ENCODE measurements at places on chromosomes 12 and 14.

GRCh38 chr12:13299457-13299856 lies 102.9 kb downstream of the EMP1 start:
- no peak for DNase-seq

- DNase-seq, result no peak
These were observed 10.2 kb upstream of the ITGB7 start for GRCh38 chr12:53217051-53217930.

- DNase-seq, result no peak
These were observed 43.0 kb upstream of the NTF3 start for GRCh38 chr12:5388581-5389535.

- no peak for DNase-seq
These were observed 107.4 kb downstream of the PPM1A start for GRCh38 chr14:60356386-60356785.

DNA sequence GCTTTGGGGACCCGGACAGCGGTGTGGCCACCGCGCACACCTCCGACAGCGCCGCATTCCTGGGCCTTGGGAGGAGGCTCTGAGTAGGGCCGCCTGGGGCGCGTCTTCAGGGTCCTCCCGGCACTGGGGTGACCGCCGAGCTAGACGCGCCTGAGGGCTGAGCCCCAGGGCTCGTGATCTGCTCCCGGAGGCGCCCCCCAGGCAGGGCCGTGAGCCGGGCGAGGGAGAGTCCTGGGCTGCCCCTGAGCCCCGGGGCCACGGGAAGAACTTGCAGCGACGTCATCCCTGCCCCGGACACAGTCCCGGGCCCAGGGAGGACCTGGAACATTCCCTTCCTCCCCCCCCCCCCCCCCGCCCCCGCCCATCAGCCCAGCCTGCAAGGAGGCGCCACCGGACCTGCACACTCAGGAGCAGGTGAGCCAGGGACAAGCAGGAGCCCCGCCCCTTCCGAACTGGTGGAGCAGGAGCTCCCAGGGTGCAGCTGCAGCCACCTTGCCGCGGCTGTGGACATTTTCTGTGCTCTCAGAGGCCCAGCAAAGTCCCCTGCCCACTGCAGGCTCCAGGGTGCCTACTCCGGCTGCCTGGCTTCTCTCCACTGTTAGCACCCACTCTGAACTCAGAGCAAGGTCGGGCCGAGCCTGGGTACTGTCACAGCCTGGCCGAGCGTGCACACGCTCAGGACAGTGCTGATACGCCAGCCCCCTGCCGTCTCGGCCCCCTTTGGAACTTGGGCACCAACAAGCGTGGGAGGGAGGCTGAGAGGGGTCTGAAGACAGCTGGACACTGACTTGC lies 50.7 kb downstream of the A2M start:
- DNase-seq, result no peak

- no peak for DNase-seq
These were observed 279.3 kb upstream of the E2F7 start for GRCh38 chr12:77344651-77345050.

DNA sequence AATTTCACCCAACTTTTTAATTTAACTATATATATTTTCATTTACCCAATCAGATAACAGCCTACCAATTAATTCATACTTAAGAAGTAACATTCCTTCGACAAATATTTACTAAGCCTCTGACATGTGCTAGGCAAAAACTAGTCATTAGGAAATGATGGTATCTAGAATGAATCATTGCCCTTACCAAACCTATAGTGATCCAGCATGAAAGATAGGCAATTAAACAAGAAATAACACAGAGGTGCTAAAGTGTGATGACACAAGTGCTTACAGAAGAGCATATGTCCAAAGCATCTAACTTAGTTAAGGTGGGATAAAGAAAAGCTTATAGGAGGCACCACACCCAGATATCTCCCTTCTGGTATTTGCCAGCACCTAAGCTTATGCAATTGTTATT lies 166.5 kb upstream of the RASSF8 start:
- no peak for DNase-seq

- no peak for DNase-seq
These were observed 28.9 kb upstream of the TMEM179 start for GRCh38 chr14:104633276-104634137.

- no peak for DNase-seq
These were observed 250.4 kb upstream of the SFSWAP start for GRCh38 chr12:131460520-131460919.

DNA sequence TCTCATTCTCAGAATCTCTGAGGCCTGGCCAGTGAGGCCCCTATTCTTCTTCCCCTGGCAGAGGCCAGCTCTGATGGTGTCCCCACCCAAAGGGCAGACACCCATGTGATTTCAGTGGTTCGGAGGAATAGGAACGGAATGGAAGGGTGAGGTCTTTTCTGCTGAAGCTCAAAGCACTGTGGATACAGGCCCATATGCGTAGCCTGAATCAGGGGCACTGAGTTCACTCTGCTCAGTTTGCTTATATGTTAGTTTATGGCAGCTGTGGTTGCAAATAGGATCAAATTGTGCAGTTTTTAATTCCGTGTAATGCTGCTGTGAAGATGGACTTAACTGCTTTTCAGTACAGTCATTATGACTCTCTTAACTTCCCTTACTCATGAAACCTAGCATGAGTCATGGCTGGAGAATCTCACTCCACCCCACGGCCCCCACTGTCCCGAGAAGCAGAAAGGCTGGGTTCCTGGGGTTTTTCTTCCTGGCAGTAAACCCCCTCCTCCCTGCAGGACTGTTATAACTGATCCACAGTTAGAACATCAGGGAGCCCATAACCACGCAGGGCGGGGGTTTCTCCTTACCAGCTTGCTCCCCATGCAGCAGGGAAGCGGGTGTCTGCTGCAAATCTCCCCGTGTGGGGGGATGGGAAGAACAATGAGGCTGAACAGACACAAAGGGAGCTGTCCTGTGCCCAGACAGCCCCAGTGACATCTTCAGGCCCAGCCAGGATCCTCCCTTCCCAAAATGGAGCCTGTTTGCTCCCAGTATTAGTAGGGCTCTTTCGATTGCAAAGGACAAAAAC lies 122.7 kb downstream of the SLC38A6 start:
- DNase-seq, result peak; percentile 91

DNA sequence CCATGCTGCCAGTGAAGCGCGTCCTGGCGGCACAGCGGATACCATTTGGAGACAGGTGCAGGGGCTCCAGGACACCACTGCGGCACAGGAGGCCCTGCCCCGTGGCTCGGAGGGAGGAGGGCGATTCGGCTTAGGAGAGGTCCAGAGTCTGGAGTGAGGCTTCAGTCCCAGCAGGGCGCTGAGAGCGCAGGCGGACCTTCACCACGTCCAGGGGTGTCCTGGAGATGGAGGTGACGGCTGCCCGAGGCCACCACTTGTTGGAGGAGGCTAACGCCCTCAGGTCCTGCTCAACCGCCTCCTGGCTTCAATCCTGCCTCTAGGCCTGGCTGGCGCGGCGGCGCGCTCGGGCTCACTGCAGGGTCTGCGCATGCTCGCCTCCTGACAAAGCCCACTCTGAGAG lies 45.7 kb downstream of the EIF2S3B start:
- DNase-seq, result no peak

DNA sequence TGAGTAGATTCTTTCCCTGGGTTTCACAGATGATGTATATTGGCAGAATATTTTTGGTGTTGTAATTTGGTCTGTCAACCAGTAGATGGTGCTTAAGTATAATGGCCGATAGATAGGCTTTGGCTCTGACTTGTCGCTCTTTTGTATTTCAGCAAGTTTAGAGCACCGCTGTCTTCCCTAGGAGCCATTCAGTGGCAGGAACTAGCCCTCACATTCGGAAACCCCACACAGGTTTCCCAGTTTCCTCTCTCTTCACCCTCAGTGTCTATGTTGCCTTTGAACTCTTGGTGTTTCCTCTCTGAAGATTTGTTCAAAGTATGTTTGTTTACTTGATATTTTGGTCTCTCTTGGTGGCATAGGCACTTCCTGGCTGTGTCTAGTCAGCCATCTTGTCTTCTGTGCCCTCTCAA lies 102.2 kb downstream of the GPHN start:
- no peak for DNase-seq

GRCh38 chr12:2169489-2169888 lies 116.7 kb downstream of the CACNA1C start:
- no peak for DNase-seq

GRCh38 chr14:37051153-37051552 lies 121.3 kb downstream of the SLC25A21 start:
- DNase-seq, result no peak

DNA sequence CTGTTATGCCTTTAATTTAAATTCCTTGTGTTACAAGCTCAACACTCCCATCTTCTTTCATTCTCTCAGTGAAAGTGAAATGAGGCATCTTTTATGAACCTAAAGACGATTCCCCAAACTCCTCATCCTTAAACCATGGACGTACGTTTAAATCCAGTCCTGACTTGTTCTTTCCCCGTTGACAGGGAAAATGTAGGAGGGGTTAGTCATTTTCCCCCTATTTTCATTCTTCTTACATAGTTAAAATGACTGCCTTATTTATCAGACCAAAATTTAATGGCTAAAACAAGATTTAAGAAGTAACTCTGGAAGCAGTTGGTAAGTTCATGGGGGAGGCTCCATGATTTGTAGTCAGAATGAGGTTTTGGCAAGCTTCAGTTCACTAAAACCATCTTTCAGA lies 134.9 kb downstream of the KCNA5 start:
- DNase-seq, result no peak

- no peak for DNase-seq
These were observed 102.9 kb upstream of the RFLNA start for GRCh38 chr12:124191966-124192365.

DNA sequence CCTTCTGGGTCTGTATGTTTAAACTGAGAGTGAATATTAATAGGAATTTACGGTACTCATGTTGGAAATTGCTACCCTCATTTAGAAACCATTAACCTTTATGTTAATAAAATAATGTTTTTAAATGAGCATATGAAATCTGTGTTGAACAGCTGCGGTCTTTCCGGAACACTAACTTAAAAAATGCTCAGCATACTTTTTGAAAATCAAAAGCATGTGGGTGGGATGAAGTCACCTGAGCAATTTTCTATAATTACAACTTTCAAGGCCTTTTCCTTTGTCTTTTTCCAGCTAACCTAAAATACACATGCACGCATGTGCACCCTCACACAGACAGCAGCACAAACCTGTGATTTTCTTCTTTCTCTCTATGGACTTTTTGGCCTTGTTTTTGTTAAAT lies 39.8 kb downstream of the BORCS5 start:
- DNase-seq, result no peak

- DNase-seq, result peak; percentile 8
These were observed 46.3 kb downstream of the NTS start for GRCh38 chr12:85920324-85920947.

- no peak for DNase-seq
These were observed 510 bp upstream of the TTC8 start for GRCh38 chr14:88823968-88824313.

DNA sequence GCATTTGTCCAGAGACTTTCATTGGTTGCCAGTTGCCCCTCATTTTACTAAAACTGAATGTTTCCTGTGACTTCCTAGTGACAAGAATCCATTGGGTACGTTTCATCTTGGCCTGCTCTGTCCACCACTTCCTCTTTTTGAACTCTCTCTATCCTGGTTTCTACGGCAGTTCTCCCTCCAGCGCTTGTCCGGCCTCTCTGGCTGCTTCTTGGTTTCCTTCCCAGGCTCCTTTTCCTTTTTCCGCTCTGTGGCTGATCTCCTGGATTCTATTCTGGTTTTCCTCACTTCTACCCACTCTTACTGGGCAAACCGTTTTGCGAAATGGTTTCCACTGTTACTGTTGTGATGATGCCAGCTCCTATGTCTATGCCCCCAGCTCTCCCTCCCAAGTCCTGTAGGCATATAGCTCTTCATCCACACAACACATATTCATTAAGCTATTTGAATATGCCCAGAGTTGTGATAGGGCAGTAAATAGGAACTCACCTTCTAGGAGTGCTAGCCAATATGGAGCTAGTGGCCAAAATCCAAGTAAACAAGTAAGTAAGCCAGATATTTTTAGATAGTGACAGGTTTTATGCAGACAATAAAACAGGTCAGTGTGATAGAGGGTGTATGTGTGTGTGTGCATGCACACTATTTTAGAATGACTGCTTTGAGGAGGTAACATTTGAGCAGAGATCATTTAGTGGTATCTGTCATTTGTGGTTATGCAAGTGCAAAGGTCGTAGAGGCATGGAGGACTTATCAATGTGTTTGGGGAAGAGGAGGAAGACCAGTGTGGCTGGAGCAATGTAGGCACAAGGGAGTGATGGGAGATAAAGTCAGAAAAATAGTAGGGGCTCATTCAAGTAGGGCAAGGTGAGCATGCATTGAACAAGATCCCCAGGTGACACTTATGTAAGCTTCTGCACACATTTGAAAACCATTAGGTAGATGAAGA lies 27.9 kb upstream of the CTDSP2 start:
- DNase-seq, result no peak

GRCh38 chr14:32205984-32206383 lies 2.9 kb upstream of the RNU6-8 start:
- DNase-seq, result no peak

GRCh38 chr12:46263140-46264016 lies 5.5 kb downstream of the SLC38A1 start:
- no peak for DNase-seq

DNA sequence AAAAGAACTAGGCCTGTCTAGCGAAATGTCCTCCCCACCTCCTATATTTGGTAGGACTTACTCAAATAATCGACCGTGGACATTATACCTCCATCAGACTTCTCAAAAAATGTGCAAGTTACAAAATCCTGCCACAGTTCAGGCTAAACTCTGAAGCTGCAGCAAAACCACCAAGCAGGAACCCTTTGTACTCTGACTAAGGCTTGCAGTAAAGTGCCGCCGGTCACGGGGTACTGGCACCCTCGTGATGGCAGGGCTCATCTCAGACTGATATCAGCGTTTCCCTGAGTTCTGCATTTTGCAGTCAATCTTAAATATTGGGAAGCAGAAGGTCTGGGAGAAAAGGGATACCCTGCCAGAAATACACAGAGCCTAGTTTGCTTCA lies 17.1 kb downstream of the SLC11A2 start:
- DNase-seq, result no peak

GRCh38 chr14:76022991-76023390 lies 37.4 kb downstream of the IFT43 start:
- no peak for DNase-seq

DNA sequence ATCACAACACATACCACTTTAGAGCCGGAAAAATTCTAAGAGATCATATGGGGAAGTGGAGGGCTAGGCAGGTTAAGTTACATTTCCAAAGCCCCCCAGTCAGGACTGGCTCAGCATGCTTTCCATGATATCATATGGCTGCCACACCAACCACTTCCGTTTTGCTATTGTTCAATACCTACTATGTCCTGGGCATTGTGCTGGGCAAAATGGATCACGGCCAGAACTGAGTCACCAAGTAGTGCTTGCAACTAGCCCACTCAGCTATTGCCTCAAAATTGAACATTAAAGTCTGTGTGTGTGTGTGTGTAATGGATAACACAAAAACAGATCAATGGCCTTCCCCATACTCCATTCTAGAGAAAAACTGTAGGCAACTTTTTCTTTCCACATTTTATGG lies 22.7 kb downstream of the WIF1 start:
- no peak for DNase-seq

- no peak for DNase-seq
These were observed 20.5 kb downstream of the KERA start for GRCh38 chr12:91037276-91037675.
